ENCODE measurements at places on chromosomes 4 and X.
A peak's percentile ranks its signal among the peaks of the same experiment; 100 is the strongest.

- DNase-seq = no peak
These were observed 1364.9 kb upstream of the IGFBP7 start for GRCh38 chr4:58475097-58475496.

DNA sequence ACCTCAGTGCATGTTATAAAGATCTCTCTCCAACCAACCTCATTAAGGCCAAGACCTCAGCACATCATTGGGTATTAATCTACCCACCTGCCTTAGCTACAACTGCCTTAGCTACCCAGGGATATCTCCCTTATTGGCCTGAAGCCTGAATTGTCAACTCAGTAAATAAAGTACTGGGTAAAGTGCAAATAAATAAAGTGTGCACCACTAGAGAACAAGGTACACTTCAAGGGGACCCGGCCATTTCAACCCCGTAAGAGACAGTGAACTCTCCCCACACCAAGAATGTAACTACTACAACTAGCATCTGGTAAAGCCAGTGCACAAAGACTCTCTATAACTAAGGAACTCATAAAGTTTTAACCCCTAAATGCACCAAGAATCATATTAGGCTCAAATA lies 61.7 kb upstream of the POU3F4 start:
- DNase-seq = no peak

GRCh38 chrX:38880296-38880854 lies 79.1 kb downstream of the MID1IP1 start:
- DNase-seq = no peak

DNA sequence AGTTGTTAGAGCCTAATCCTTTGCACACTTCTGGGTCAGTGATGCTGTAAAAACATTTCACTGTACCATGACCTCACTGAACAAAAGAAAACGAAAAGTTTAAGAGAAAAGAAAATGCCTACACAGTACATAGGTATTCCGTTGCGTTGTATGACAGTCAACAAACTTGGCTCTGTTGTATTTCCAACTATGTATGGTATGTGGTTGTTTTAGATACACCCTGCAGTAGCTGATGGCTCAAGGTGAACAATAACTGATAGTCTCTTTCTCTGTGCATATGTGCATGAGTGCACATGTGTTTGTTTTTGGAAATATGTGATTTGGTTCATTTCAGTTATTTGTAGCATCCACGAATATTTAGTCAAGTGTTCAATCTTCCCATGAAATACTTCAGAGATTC lies 176.0 kb downstream of the BMPR1B start:
- no peak for DNase-seq

DNA sequence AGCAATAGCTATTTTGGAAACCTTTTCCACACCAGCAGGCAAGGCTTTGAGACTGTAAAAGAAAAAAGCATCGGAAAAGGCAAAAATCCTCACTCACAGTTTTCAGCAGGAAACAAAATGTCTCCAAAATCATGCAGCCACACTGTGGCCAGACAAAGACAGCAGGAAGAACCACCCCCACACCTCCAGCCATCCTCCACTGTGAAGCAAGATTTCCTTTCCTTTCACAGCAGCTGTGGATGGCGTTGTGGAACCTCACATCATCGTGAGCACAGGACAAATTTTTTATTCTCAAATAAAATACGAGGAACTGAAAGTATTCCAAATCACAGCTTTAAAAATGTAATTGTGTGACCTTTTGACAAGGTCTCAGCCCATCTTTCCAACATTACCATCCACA lies 351.7 kb upstream of the NOCT start:
- DNase-seq = no peak

DNA sequence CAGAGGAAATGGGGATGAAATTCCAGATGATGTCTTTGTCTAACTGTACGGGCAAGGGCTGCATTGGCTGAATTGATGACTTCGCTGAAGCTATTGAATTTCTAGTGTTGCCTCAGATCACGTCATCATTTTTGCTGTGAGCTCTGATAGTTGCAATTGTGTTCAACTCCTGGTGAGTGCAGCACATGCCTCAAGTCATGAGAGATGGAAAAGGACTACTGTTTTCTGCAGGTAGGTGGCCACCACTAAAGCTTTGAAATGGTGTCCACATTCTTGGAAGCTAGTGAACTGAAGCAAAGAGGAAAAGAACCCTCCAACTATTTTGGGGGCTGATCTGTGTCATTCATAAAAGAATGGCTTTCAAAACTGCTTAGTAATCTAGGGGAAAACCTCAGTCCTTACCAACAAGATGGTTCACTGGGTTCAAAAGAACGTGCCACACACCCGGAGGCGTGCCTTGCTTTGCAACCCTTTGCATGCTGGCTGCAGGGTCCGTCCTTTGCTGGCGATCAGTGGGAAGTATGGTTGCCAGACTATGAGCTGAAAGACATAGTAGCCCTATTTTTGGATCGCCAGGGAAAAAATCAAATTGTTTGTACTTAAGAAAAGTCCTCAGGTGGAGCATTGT lies 88.1 kb upstream of the STOX2 start:
- DNase-seq = no peak

- DNase-seq = no peak
These were observed 15.0 kb downstream of the MECP2 start for GRCh38 chrX:154082396-154083125.

- no peak for DNase-seq
These were observed 59.0 kb downstream of the WWC2 start for GRCh38 chr4:183158062-183158461.

DNA sequence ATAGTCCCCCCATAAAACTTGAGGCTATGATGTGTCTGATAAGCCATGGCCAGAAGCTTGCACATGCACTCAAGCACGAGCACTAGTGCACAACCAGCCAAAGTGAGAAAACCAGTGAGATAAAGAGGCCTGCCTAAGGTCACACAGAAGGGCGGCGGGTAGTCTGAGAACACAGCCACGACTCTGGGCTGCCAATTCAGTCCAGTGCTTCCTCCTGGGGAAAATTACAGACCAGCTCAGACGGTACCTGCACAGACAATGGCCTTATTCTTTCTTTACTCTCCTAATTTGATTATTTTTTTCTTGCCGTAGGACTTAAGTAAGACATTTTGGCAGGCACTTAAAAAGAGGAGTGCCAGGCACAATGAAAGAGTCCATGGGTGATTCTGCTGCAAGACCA lies 533.2 kb upstream of the FAT1 start:
- DNase-seq = no peak

DNA sequence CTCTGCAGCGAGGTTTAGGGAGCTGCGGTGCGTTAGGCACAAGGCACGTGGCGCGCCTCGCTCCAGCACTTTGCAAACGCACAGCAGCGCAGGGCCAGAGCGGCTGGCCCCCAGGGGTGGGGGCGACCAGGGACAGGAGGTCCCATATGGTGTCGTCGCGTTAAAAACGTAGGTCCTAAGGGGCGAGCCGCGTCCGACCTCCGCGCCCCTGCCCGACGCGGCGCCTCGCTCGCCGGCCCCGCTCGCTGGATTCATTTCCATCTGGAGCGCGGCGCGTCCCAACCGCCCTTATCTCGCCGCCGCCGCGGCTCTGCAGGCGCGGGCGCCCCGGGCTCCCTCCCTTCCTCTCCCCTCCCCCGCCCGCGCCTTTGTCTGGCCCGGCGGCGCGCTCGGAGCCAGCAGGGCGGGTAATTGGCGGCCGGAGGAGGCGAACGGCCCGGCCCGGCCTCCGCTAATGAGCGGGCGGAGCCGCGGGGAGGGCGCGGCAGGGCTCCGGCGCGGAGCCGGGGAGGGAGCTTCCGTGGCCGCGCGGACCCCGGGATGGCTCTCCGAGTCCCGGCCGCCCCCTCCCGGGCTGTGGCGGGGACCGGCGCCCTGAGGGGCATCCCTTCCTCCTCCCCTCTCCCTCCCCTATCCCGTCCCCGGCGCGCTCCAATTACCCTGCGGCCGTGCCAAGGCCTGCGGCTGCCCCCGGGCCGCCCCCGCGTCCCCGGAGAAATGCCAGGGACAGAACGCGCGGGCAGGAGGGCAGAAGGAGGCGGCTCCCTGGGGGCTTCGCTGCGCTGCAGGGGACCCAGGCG lies 409.0 kb downstream of the BCOR start:
- DNase-seq = peak; percentile 10

DNA sequence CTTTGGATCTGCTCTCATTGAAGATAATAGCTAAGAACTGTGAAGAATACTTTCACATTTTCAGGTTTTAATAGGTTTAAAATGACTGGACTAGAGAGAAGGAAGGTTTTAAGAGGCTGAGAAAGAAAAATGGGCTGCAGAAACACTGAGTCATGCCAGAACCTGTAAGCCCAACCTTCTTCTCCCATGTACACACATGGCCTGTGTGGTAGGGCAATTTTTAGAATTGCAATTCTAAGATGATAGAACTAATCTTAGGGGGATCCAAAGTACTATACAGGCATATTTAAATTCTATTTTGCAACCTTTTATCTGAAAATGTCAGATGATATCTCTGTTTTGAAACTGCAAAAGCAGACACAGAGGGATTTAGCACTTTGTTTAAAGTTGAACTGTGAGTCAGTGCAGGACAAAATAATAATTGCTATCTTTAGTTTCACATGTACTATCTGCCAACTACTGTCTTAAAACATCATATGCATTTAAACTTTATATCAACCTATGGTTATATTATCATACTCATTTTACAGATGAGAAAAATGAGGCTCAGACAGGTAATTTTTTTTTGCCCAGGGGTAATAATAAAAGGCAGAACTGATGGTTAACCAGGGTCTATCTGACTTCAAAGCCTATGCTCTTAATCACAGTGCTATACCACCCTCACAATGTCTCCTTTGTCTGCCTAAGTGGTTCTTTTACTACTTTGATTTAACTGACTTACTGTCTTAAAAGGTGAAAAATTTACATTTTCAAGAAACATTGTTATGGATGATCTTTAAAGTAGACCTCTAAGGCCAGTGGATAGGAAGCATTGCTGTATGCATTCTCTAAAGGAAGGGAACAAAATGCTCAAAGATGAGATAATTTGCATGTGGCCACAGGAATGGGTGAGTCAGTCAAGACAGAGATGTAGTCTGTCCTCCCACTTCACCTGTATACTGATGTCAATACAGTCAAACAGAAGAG lies 4.3 kb downstream of the TMPRSS11E start:
- DNase-seq = no peak

DNA sequence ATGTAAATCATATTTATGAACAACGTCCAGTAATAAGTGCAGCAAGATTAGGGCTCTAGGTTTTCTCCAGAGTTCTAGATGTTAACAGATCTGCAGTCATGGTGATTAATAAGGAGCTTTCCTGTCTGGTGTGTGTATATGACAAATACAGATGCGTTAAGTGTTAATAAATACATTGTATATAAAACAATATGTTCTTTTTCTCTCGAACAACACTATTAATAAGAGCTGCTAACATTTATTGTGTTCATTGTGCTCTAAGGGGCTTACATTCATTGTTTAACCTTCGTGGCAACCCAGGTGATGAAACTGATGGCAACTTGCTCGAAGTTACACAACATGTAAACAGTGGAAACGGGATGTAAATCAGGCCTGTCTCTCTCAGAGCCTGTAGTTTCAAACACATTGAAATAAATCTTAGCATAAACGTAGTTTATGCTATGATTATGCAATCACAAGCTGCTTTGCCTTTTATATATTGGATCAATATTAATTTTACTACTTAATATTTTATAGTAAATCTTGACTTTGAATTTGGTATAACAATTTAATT lies 547 bp upstream of the CLGN start:
- no peak for DNase-seq

- DNase-seq = no peak
These were observed 16.5 kb downstream of the GPR173 start for GRCh38 chrX:53065104-53065503.

GRCh38 chrX:413322-414201 lies 26.9 kb upstream of the PPP2R3B start:
- DNase-seq = no peak

- DNase-seq = no peak
These were observed 145.4 kb downstream of the CPEB2 start for GRCh38 chr4:15147714-15148113.

DNA sequence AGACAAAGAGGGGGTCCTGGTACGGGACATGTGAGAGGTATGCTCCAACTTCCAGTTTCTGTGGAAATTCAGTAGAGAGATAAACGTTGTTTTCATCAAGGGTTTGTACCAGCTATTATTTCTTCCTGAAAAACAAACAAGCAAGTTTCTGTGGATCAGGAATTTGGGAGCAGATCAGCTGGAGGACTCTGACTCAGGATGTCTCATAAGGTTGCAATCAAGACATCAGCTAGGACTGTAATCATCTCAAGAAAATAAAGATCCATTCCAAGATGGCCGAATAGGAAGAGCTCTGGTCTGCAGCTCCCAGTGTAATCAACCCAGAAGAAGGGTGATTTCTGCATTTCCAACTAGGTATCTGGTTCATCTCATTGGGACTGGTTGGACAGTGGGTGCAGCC lies 23.5 kb upstream of the NFKB1 start:
- DNase-seq = no peak

DNA sequence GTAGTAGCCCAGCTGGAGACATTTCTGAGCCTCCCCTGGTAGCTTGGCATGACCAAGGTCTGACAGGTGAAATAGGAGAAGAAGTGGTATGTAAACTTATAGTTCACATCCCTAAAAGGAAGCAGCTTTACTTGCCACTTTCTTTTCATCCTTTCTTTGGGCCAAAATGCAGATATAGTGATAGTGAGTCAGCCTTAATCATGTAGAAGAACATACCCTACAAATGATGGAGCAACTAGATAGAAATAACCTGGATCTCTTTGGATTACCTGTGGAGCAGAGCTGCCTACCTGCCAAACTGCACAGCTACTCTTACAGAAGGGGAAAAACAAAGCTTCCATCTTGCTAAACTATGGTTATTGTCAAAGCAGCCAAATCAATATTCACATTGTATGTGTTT lies 106.7 kb upstream of the LCORL start:
- no peak for DNase-seq

DNA sequence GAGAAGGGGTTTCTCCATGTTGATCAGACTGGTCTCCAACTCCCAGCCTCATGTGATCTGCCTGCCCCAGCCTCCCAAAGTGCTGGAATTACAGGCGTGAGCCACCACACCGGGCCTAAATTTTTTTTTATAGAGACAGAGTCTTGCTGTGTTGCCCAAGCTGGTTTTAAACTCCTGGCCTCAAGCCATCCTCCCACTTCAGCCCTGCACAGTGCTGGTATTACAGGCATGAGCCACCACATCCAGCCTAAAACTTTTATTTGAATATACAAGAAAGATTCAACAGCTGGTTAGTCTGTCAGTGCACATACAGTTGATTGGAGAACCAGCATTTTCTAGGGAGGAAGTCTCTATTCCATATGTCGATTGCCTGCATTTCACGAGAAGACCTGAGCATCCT lies 91.2 kb downstream of the LRP2BP start:
- no peak for DNase-seq

DNA sequence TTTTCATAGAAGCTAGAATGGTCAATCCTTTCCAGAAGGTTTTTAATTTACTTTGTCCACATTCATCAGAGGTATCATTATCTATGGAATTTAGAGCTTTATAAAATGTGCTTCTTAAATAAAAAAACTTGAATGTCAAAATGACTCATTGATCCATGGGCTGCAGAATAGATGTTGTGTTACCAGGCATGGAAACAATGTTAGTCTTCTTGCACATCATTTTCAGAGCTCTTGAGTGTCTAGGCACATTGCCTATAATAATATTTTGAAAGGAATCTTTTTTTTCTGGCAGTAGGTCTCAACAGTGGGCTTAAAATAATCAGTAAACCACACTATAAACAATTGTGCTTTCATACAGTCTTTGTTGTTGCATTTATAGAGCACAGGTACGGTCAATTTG lies 200.3 kb downstream of the FAT4 start:
- no peak for DNase-seq

Data from germinal center (tissue), 1 donor.